ENCODE measurements at places on chromosomes 3 and 15.

- DNase-seq, result no peak
Observed at GRCh38 chr3:194137506-194138474, 1.8 kb downstream of the HES1 start.

GRCh38 chr15:51243774-51244173, 94.6 kb downstream of the CYP19A1 start:
- DNase-seq, result no peak

- no peak for DNase-seq
Observed at GRCh38 chr3:106103383-106103782, 234.6 kb upstream of the CBLB start.

DNA sequence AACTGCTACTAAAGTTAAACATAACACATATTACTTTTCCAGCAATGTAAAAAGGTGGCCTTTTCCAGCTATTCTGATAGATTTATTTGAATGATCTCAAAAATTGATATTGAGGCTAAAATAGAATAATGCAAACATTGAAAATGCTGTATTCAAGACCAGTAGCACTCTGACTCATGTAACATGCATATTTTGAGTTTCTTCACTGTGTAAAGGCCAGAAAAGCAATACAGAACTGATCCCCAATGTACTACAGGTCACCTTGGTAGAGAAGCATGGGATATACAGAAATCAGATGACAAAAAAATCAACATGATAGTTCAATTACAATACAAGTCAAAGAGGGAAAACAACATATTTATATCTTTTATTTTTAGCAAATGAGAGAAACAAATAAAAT, 419.6 kb downstream of the DIPK2A start:
- no peak for DNase-seq

GRCh38 chr15:42919799-42920518, 619 bp downstream of the TTBK2 start:
- peak; percentile 28 for DNase-seq

GRCh38 chr3:66487465-66487864, 13.4 kb downstream of the LRIG1 start:
- DNase-seq, result no peak

- no peak for DNase-seq
Observed at GRCh38 chr3:48739617-48739954, 22.6 kb upstream of the IP6K2 start.

DNA sequence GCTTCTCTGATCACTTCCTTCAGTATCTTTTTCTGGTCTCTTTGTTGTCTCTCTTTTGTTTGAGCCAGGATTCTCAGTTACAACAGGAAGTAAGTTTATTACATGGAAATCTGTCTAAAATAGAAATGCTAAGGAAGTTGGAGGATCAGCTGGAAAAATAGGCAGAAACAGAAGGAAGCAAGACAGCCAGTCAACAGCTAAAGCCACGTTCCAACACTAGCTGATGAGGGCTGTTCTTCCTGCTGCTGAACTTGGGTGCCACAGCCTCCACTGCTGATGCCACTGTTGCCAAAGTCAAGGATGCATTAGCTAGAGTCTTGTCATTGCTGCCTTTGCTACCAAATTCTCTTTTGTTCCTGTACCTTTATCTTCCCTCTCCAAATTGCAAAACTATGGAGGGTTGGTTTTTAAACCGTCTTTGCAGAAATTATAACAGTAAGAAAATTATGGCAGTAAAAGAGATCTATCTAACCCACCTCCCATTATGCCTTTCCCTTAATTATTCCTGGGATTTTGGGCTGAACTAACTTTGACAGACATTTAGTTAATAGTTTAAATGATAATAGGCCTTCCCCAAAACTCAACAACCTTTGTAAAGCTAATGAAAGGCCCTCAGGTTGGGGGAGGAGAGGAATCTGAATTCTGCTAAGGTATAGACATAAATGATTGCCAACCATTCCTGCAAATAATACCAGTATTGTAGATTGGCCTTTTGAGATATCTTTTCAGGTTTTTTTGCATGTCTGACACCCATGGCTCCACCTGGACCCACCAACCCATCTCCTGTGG, 27.4 kb upstream of the OR5K4 start:
- DNase-seq, result no peak

DNA sequence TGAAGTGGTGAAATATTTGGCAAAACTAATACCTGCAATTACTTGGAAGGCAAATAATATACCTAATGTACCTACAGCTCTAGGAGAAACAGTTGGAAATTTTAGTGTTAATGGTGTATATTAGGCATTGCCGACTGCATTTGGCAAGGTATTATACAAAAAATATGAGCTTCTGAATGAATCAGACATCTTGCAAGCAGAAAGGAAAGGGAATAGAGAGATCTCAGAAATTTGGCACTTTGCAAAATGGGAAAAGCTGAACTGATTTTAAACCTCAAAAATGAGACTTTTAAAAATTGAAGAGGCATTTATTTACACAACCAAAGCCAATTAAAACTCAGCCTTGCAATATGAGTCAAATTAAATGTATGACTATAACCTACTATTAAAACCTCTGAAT, 40.2 kb upstream of the C15orf61 start:
- no peak for DNase-seq

DNA sequence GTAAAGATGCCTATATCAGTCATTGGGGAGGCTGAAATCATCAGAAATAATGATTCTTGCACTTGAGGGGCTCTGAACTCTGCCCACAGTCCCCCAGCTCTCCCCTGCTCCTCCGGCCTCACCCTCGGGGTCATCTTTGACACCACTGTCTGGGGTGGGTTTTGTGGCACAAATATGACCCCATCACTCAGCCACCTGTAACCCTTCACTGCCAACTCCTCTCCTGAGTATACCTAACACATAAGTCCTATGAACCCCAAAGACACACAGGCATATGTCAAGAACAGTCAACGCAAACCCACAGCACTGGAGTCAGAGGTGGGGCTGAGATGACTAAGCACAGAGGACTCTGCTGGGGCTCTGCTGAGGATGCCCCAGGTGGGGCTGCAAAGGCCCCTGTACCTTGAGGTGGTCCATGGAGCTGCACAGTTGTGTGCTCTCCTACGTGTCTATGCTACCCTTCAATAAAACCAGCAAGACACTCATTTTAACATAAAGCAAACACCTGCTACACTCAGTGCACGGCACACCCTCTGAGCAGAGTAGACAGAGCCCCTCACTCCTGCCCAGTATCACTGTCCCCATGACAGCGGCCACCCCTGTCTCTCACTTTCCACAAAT, 29.9 kb downstream of the SLC41A3 start:
- no peak for DNase-seq

DNA sequence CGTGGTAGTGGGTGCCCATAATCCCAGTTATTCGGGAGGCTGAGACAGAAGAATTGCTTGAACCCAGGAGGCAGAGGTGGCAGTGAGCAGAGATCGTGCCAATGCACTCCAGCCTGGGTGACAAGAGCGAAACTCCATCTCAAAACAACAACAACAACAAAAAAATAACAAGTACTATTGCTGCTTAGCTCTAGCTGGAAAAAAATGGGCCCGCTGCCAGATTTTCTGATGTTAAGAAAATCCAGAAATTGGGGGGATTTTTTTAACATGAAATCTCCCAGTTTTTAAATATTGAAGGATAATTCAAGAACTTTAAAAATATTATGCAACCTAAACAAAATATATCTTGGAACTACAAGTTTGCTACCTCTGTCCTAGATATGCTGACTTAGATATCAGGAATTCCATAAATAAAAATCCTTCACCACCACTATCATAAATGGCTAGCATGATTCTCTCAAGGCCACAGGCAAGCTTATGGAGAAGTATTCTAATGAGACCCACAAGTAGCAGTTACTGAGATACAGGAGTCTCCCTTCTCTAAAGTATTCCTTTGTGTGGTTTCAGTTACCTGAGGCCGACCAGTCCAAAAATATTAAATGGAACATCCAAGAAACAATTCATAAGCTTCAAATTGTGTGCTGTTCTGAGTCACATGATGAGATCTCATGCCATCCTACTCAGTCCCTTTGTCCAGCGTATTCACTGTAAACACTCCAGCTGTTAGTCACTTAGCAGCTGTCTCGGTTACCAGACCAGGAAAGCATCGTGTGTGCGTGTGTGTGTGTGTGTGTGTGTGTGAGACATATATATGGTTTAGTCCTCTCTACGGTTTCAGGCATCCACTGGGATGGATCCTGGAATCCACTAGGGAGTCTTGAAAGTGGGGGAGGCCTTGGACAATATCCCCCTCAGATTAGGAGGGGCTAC, 277.2 kb downstream of the TBL1XR1 start:
- peak; percentile 47 for DNase-seq
